ENCODE measurements at places on chromosomes 4 and X.
A peak's percentile ranks its signal among the peaks of the same experiment; 100 is the strongest.

GRCh38 chr4:24748758-24749350, 46.5 kb upstream of the SOD3 start:
- no peak for DNase-seq

GRCh38 chrX:107654872-107655761, 26.8 kb downstream of the PRPS1 start:
- peak; percentile 68 for DNase-seq

- peak; percentile 15 for DNase-seq
These were observed 141.4 kb downstream of the PPP3CA start for GRCh38 chr4:101205916-101206315.

GRCh38 chr4:169620880-169621248, 486 bp downstream of the CLCN3 start:
- peak; percentile 69 for DNase-seq

- no peak for DNase-seq
These were observed 179.1 kb upstream of the KLHL4 start for GRCh38 chrX:87338510-87338909.

- DNase-seq = peak; percentile 19
These were observed 47.9 kb downstream of the STARD8 start for GRCh38 chrX:68695206-68695845.

DNA sequence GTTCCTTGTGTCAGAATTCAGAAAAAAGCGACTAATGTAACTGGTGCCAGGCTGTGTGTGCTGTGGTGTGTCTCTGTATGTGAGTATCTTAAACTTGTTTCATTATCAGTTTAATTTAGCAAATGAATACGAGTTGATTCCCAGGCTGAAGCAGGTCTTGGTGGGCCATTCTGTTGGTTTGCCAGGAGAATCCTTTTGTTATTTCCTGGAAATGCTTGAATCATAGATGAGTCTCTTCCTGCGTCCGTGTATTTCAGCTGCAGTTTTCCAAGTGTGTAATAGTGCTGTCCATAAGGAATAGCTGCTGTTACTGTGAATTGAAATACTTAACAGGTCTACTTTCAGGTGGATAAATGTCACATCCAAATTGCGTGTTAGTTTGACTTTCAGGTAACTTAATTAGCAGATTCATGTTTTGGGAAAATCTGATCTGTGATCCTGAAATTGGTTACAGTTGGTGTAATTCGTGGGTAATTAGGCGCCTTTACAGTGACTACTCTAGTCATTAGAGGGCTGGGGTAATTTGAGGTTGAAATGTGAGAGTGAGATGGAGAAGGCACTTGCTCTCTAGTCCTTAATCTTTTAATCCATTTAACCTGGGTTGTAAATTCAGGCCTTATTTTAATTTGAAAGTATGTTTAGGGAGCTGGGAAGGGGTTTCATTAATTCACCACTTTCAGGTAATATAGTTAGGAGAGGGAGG, 23.8 kb downstream of the TMEM131L start:
- no peak for DNase-seq

GRCh38 chr4:15719506-15719905, 16.6 kb downstream of the BST1 start:
- no peak for DNase-seq

- DNase-seq = no peak
These were observed 5.7 kb upstream of the PPEF1 start for GRCh38 chrX:18701621-18702361.

- no peak for DNase-seq
These were observed 33.8 kb downstream of the CEP44 start for GRCh38 chr4:174317531-174317930.
